Stimulated activated CD8-positive, alpha-beta memory T cell treated with anti-CD3 and anti-CD28 coated beads, Interleukin-15, amount 100 ng/mL, for 4 hours (primary cell): ENCODE measurements at places on chromosomes 1 and 21.

DNA sequence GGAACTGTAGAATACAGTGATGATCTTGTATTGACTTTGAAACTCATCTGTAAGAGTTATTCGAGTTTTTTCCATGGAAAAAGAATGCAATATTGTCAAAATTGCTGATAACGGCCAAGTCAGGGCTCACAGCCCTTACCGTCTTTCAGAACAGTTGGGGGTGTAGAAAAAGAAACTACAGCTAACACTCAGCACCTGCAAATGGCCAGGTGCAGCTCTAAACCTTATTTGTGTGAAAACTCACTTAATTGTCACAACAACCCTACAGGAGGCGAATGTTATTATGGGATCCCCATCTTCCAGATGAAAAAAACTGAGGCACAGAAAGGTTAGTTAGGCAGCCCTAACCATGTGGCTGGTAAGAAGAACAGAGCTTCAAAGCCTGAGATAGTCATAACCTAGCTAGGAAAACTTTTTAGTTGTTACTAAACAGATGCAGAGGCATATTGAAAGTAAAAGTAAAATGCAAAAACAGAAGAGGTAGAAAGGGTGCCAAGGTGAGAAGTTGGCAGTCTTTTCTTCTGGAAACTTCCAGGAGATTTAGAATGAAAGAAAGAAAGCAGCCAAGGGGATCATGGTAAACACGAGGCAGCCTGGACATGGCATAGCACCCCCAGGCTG is 76.4 kb downstream of the DSCAM start:
- DNase-seq: no peak

- DNase-seq: no peak
These were observed 348.5 kb downstream of the TGFB2 start for GRCh38 chr1:218693599-218693998.

DNA sequence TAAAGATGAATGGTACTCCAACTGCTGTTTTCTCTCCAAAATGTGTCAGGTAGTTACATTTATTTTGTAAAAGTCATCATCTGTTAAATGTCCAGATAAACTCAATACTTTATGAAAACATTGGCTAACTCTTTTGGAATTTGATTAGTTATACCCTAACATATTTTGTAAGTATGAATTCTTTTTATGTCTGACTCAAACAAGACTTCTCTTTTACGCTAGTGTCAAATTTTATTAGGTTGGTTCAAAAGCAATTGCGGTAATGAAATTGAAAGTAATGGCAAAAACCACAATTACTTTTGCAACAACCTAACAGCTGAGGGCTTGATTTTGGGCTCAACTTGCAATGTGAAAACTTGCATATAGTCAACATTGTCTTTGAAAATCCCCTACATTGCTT is 41.0 kb upstream of the USP25 start:
- DNase-seq: no peak

- no peak for DNase-seq
These were observed 40.6 kb upstream of the SLC2A1 start for GRCh38 chr1:42999308-42999707.

DNA sequence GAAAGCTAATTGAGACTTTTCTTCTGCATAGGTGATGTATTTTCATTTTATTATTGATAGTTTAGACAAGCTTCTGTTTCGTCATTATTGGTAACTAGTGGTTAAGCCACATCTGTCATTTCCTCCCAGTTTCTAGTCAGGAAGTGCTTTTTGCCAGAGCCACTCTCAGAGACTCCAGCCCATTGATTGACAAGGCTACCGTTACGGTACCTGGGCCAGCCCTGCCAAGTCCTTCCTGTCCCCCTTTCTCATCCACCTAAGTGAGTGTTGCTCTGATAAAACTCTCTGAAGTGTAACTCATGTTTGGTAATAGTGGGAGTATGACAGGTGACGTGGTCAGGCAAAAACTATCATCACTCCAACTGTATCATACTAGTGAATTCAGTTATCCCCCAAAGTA is 29.6 kb upstream of the AGL start:
- DNase-seq: no peak

- DNase-seq: no peak
These were observed 6.6 kb downstream of the UBR4 start for GRCh38 chr1:19203440-19203839.

DNA sequence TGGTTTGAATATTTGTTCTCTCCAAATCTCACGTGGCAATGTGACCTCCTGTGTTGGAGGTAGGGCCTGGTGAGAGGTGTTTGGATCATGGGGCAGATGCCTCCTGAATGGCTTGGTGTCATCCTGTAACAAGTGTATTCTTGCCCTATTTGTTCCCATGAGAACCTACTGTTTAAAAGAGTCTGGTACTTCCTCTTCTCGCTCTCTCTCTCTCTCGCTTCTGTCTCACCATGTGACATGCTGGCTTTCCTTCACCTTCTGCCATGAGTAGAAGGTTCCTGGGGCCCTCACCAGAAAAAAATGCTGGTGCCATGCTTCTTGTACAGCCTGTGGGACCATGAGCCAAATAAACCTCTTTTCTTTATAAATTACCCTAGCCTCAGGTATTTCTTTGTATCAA is 8.4 kb upstream of the PAXBP1 start:
- DNase-seq: no peak

GRCh38 chr1:116666187-116667077 is 1.1 kb downstream of the IGSF3 start:
- DNase-seq: no peak

GRCh38 chr1:97976801-97977200 is 56.0 kb upstream of the DPYD start:
- DNase-seq: no peak

GRCh38 chr1:193771596-193771995 is 585.2 kb upstream of the B3GALT2 start:
- no peak for DNase-seq
